HT1080 (cell line): ENCODE measurements at places on chromosomes 16 and 17.

DNA sequence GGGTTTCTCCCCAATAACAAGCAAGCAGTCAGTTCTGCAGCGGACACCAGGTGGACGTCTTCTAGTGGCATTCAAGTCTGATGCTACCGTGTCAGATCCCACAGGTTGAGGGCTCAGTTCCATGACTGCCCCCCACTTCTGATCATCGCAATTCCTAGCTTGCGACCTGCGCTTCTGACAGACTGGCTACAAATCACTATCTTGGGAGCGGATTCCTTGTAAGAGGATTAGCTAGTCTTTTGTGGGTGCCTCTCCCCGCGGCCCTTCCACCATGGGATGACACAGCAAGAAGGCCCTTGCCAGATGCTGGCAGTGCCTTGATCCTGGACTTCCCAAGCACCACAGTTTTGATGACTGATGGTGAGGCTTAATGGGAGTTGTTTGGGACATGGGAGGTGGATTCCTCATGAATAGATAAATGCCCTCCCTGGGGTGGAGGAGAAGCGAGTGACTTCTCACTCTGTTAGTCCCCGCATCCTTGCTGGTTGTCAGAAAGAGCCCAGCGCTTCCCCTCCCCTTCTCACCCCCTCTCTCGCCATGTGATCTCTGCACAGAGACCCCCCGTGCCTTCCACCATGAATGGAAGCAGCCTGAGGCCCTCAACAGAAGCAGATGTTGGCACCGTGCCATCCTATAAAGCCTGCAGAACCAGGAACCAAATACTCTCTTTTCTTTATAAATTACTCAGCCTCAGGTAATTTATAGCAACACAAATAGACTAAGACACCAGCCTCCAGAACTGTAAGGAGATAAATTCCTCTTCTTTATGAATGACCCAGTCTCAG is 19.1 kb downstream of the CDIP1 start:
- DNase-seq, result no peak

- peak; percentile 49 for DNase-seq
Measured at GRCh38 chr16:55543472-55543871, 23.0 kb upstream of the CAPNS2 start.

GRCh38 chr16:58196898-58197313 is 1.0 kb downstream of the CSNK2A2 start:
- DNase-seq, result no peak

DNA sequence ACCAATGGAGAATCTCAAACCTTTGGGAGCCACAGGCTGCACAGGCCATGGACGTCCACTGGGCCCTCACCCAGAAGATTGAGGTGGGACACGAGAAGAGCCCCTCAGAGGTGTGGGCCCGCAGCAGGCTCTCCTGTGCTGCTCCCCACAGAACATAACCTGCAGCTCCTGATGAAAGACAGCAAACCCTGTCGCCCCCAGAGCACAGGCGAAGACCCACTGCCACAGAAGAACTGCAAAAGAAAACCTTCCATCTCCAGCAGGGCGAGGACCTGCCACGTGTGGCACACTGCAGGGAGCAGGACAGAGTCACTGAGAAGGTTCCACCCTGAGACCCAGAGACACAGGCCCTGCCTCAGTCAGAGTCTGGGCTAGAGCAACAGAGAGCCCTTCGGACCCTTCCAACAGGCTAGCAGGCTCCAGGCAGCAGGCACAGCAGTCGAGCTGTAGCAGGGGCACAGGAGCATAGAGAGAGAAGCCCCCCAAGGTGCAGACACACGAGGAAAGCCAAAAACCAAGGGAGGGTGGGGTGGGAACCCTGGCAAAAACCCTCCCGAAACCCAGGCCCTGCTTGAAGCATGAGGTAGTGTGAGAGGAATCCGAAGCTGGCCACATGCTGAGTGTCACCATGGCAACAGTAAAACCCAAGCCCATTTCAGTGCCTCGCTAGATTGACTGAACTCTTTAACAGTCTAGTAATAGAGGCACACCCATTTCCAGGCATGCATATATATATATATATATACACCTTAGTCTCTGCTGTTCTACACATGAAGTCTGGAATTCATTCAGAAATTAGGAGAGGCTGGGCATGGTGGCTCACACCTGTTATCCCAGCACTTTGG is 60.0 kb upstream of the CHMP6 start:
- DNase-seq, result no peak

DNA sequence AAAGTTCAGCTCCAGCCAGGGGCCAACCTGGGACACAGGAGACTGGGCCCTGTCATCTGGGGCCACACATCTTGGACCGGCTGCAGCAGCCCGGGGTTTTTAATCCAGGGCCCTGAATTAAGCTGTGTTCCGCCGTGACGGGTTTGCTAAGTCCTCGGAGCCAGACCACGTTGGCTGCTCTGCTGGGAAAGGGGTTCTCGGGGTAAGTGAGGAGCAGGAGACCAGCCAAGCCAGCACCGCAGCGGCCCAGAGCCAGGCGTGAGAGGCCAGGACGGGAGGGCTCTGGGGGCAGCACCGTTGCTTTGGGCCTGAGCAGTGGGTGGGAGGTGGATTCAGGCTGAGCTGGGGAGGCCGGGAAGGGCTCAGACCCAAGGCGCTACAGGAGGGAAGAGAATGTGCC is 31.3 kb upstream of the CBX4 start:
- no peak for DNase-seq

- peak; percentile 81 for DNase-seq
Measured at GRCh38 chr17:68378268-68379176, 78.8 kb downstream of the WIPI1 start.

DNA sequence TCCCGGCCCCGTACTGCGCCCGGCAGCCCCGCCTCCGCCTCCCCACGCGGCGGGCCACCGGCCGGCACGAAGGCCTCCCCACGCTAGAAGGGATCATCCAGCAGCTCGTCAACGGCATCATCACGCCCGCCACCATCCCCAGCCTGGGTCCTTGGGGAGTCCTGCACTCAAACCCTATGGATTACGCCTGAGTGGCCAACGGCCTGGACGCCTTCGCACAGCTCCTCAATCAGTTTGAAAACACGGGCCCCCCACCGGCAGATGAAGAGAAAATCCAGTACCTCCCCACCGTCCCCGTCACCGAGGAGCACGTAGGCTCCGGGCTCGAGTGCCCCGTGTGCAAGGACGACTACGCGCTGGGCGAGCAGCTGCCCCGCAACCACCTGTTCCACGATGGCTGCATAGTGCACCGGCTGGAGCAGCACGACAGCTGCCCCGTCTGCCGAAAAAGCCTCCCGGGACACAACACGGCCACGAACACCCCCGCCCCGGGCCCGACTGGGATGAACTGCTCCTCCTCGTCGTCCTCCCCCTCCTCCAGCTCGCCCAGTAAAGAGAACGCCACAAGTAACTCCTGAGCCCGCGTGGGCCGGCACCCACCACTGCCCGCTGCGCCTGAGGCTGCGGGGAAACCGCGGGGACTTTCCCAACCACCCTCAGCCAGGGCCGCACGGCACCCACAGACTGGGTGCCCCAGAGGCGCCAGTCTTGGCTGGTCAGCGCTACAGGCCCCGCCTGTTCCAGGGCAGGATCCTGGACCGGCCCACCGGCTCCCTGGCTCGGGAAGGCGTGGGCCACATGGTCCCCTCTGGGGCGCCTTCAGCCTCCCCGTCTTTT is 39.0 kb upstream of the AKAP1 start:
- DNase-seq, result no peak

- DNase-seq, result no peak
Measured at GRCh38 chr16:58734459-58734787, 307 bp upstream of the GOT2 start.

GRCh38 chr17:27085517-27085916 is 208.4 kb upstream of the WSB1 start:
- DNase-seq, result no peak

GRCh38 chr17:42964161-42964932 is at the start of gene AARSD1:
AARSD1 (minus strand) TSS chr17:42964454; CDS start chr17:42964440, 14 bp downstream.
- DNase-seq, result peak; percentile 88

- no peak for DNase-seq
Measured at GRCh38 chr17:74871356-74872076, 1.3 kb downstream of the FDXR start.

DNA sequence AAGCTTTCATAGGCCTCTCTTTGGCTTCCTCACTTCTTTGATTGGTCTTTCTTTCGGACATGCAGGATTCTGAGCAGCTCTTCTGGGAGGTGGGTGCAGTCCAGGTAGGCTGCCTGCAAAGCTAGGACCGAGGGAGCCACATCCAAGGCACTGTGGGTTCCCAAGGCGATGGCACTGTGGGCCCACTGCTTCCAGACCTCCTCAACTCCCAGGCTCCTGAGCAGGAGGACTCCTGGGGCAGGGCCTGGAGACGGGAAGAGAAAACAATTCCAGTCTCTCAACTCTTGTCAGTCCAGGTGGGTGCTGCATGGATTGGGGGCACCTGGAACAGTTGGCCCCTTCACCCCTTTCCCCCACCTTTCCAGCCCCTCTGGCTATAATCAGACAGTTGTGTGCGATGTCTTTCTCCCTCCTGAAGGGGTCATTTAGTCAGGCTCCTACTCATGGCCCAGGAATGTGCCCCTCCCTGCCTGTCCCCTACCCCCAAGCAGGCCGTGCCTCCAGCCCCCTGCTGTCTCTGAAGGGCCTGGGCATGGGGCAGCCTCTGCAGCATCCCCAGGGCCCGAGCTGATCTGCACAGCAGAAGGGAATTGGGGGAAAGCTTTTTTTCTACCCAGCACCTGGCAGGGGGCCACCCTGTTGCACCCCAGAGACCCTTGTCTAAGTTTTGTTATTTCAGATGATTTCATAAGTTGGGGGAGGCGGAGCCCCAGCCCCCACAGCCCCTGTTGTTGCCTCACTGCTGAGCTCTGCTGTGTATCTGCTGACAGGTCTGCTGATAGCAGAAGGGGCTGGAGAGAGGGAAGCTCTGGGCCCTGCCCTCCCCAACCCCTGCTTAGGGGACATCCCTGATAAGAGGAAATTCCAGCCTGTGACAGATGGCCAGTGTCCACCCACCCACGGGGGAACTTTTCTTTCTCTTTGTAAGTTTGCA is 330.3 kb downstream of the SEC14L1 start:
- peak; percentile 69 for DNase-seq

GRCh38 chr17:81682565-81683207 is 911 bp downstream of the ARL16 start:
- DNase-seq, result no peak

GRCh38 chr17:40101367-40102210 is 1.2 kb upstream of the NR1D1 start:
- DNase-seq, result no peak

GRCh38 chr17:82941021-82942001 is 101.5 kb upstream of the ZNF750 start:
- no peak for DNase-seq

DNA sequence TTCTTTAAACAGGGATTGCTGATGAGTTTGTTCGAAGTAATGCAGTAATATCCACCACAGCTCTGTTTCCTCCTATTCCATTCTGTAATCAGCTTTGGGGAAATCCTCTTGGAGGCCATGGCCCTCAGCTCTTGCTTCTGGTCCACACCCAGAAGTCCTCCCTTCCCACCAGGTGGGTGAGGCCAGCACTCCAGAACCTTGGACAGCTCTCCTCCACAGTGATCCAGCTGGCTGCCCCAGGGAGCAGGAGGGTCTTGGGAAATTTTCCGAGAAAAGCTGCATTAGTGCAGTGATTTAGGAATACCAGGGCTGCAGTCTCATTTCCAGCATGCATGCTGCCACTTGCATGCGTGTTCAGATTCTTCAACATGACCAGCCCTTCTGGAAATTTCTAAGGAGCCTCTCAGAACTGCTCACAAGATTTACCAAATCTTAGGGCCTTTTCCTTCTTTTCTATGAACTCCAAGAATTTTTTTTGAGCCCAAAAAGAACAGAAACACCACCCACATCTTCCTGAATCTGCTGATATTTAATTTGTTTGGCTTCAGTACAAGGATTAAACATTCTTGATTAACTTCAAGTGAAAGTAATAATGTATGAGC is 4.2 kb downstream of the SMPD3 start:
- DNase-seq, result no peak

- peak; percentile 61 for DNase-seq
Measured at GRCh38 chr17:49180303-49180702, 30.1 kb downstream of the GNGT2 start.

- DNase-seq, result no peak
Measured at GRCh38 chr17:45755050-45755449, 29.1 kb upstream of the CRHR1 start.

DNA sequence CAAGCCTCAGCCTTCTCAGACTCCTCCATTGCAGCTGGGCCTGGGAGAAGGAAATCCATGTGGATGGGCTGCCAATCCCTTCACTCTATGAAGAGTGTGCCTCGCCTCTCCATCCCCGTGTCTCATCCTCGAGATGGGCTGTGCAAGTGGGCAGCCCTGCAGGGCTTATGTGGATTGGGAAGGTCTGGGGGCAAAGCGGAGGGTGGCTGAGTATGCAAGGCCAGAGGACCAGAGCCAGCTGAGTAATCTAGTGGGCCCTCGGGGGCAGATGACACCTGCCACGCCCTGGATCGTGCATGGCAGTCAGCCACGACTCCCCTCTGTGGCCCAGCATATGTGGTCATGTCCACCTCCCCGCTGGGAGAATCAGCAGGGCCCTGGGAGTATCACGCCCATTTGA is 78.9 kb downstream of the IRX5 start:
- no peak for DNase-seq

DNA sequence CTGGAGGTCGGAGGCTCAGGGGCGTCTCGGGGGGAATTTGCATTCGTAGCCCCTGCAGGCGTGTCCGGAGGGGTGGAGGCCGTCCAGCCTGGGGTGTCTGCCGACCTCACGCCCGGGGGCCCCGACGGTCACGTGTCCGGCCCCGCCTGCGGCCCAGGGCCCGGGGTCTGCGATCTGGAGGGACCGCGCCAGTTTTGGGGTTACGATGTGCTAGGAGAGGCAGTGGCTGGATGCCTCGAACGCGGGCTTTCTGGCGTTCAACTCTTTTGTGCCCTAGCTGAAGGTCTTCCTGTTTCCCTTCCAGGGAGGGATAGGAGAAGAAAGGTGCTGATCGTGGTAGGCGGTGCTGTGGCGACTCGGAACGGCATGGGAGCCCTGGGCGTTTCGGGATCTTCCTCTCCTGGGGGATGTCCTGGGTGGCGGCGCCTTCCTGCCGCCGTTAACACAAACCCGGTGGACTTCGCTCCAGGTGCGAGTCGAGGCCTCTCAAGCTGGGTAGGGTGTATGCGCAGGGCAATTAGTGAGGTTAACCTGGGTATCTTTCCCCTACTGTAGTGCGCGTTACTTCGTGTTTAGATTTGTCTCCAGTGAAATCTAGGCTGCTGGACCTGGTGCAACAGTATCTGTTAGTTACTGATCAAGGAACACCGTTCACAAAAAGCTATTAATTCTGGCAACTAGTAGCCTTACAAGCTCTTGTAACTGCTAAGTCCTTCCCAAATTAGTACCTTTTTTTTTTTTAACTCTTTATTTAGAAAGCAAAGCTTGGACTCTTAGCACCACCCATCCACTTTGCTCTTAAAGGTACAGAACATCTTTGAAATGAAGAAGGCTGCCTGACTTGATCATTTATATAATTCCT is 1.3 kb downstream of the AKAP1 start:
- no peak for DNase-seq
